K562 (cell line): ENCODE measurements at places on chromosomes 12 and 14. TPM values are rescaled to one million over a fixed set of nuclear protein-coding genes. Genes with fewer than 3 reads are reported as not detected.

- H3K4me3 ChIP-seq, result no peak overlapping the region
- no peaks in the 10 kb centered on the region for H3K4me1 ChIP-seq
- no peak for DNase-seq
- no peaks in the 10 kb centered on the region for H3K27me3 ChIP-seq
Observed at GRCh38 chr12:45017916-45018315, 33.0 kb downstream of the DBX2 start.

DNA sequence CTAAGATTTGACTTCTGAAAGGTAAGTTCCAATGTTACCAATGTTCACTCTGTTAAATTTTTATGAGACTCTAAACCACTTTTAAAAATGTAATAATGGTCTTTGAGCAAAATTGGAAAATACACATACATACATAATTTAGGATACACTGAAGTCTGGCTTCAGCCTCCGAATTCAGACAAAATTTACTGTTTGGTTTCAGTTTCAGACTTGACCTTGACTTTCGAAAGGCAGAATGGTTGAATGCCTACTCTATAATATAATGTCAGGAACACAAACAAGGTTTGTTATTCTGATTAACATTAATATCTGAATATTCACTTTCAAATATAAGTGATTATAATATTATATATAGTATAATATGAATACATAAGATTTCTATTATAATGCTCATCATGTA lies 74.1 kb upstream of the KRAS start:
- no peak overlapping the region for H3K4me3 ChIP-seq
- H3K36me3 ChIP-seq, result no peaks in the 10 kb centered on the region
- peaks cover 7% of the 10 kb centered on the region; the same call in 1 of the 3 replicates for H3K27me3 ChIP-seq
- no peaks in the 10 kb centered on the region; the same call in 2 of the 3 replicates for H3K4me1 ChIP-seq
- DNase-seq, result no peak
- no peak overlapping the region for H3K27ac ChIP-seq

DNA sequence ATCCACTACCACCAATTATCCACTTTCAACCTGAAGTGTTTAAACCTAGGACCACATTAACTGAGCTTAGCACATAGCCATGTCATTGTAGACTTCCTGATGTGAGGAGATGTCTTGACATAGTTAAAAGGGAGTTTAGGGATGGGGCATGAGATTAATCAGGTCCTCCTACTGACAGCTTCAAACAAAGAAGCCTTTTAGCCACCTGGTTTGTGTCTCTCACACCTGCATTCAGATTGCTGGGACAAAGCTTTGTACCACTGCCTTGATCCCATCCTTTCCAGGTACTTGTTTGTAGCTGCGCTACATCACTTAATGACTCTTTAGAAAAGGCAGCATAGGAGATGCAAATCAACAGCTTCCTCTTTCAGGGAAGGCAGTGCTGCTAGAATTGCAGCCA lies 340.7 kb upstream of the DDHD1 start:
- H3K36me3 ChIP-seq, result no peaks in the 10 kb centered on the region
- H3K4me1 ChIP-seq, result no peaks in the 10 kb centered on the region
- H3K4me3 ChIP-seq, result no peak overlapping the region

RPGRIP1 gene
- 0.31 and 0.47 TPM in 2 replicates for total RNA-seq

DNA sequence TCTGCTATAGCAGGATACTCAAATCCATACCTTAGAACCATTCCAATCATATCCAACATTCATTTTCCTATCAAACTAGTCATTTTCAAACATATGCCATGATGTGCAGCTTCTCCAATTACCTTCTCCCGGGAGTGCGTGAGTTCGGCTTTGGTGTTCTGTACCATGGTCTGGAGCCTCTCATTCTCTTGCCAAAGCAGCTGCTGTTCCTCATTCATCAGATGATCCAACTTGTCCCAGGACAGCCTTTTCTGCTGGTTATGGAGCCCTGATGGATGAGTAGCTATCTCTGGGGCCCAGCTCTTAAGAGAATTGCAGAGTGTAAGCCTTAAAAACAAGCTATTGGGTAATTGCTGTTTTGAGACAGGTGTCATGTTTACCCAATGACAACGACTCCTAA lies 71.1 kb upstream of the SAV1 start:
- H3K27me3 ChIP-seq, result no peaks in the 10 kb centered on the region
- peaks cover 3% of the 10 kb centered on the region; the same call in 1 of the 3 replicates for H3K36me3 ChIP-seq
- DNase-seq, result no peak
- H3K27ac ChIP-seq, result no peak overlapping the region
- H3K4me3 ChIP-seq, result no peak overlapping the region
- no peaks in the 10 kb centered on the region for H3K4me1 ChIP-seq

DNA sequence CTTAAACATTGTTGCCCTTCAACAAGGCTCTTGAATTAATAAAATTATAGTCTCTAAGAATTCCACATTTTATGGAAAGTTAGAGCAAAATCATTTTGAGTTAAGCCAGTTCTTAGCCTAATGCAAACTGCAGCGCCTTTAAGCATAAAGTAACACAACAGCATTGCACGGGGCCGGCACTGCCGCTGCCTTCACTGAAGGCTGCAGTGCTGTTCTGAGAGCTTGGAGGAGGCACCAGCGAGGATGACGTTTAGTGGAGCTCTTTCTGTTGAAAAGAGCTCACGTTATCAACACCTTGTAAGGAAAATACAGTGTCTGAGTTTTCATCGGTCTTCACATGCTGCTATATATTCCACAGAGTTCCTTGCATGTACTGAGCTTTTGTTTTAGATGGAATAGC lies 38.3 kb upstream of the DYNC1H1 start:
- peak; percentile 64 for DNase-seq
- no peaks in the 10 kb centered on the region for H3K27me3 ChIP-seq
- H3K27ac ChIP-seq, result peak overlapping the region; percentile 29; the same call in 1 of the 3 replicates
- peaks cover 23% of the 10 kb centered on the region; the same call in 2 of the 3 replicates for H3K4me1 ChIP-seq

DNA sequence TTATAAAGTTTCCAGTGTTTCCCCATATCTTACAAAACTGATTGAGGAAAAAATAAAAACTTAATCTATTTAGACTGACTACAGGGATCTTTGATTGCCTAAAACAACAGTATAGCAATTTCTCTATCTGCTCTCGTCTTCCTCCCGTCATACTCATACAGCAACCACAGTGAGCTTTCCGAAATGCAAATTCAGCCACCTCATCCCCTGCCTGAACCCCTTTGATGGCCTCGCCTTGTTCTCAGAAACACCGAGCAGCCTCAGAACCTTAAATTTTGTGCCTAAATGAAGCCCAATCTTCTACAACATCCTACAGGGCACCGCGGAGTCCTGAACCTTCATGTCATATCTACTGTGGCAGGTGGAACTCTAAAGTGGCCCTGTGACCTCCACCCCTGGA lies 223.7 kb upstream of the TMEM132C start:
- H3K4me1 ChIP-seq, result no peaks in the 10 kb centered on the region
- no peaks in the 10 kb centered on the region for H3K27me3 ChIP-seq
- H3K27ac ChIP-seq, result no peak overlapping the region
- no peak for DNase-seq

- no peak for DNase-seq
- no peak overlapping the region for H3K4me3 ChIP-seq
- no peaks in the 10 kb centered on the region for H3K36me3 ChIP-seq
Observed at GRCh38 chr14:90387206-90387760, 9.5 kb upstream of the CALM1 start.

- H3K4me1 ChIP-seq, result no peaks in the 10 kb centered on the region; the same call in 1 of the 2 replicates
- H3K36me3 ChIP-seq, result no peaks in the 10 kb centered on the region; the same call in 2 of the 3 replicates
- no peaks in the 10 kb centered on the region for H3K27me3 ChIP-seq
- H3K27ac ChIP-seq, result no peak overlapping the region
- DNase-seq, result no peak
Observed at GRCh38 chr12:1289371-1290155, 298.5 kb downstream of the ERC1 start.

EDDM3A gene
- total RNA-seq, result not detected in 2 replicates

DNA sequence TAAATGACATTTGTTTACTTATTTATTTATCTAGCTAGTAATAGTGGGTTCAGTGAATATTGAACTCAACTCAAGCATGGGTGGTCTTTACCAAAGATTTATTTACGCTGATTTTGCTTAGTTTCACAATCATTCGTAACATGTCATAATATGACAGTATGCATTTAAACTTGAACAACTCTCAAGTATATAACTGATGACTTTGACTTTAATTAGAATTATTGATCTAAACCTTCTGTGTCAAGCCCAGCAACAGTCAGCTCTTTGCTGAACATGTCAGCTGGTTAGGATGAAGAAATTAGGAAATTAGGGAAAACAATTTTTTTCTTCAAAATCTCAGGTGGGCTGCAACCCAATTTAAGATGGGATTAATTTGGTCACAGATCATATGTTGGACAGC lies 210.5 kb upstream of the G2E3 start:
- no peaks in the 10 kb centered on the region for H3K27me3 ChIP-seq
- H3K36me3 ChIP-seq, result no peaks in the 10 kb centered on the region
- no peak overlapping the region for H3K4me3 ChIP-seq
- H3K27ac ChIP-seq, result no peak overlapping the region
- H3K4me1 ChIP-seq, result no peaks in the 10 kb centered on the region
- no peak for DNase-seq

- no peaks in the 10 kb centered on the region for H3K27me3 ChIP-seq
- no peaks in the 10 kb centered on the region for H3K4me1 ChIP-seq
- no peaks in the 10 kb centered on the region for H3K36me3 ChIP-seq
- H3K27ac ChIP-seq, result no peak overlapping the region
- no peak overlapping the region for H3K4me3 ChIP-seq
- DNase-seq, result no peak
Observed at GRCh38 chr12:60201891-60202290, 606.1 kb downstream of the SLC16A7 start.

GRCh38 chr14:39181026-39181692 lies 6.1 kb downstream of the PNN start:
- H3K27ac ChIP-seq, result no peak overlapping the region
- H3K4me1 ChIP-seq, result no peaks in the 10 kb centered on the region
- peaks cover 85% of the 10 kb centered on the region for H3K36me3 ChIP-seq
- no peak overlapping the region for H3K4me3 ChIP-seq
- DNase-seq, result no peak
- H3K27me3 ChIP-seq, result no peaks in the 10 kb centered on the region

- H3K4me3 ChIP-seq, result no peak overlapping the region
- peaks cover 24% of the 10 kb centered on the region for H3K4me1 ChIP-seq
- H3K27ac ChIP-seq, result no peak overlapping the region
- DNase-seq, result no peak
Observed at GRCh38 chr12:11832093-11832492, 182.6 kb downstream of the ETV6 start.

CRY1 gene
- total RNA-seq, result 32.6 and 34.0 TPM in 2 replicates

DNA sequence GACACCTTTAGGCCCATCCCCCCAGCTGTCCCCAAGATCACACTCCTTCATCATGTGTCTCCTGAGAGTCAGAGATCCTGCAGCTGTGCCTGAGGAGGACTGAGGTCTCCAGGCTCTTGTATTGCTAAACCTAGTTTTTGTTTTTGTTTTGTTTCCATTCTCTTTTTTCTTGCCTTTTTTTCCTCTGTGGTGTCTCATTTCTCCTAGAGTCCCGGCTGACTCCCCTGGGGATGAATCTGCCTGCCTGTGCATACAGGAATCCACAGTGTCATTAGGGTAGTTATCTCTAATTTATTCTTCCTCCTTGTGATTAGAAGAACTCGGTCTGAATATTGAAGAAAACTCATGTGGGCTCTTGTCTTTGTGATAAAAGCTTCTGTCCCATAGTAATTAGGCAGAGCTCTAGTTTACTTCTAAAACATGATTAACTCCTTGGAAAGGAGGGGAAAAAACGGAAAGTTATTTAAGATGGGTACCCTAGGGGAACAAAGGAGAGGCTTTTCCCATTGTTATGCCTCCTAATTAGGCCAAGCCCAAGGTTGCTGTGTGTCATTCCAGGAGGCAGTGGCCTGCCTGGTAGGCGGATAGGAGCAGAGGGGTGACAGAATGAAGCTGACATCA lies 343.2 kb downstream of the ZFP36L1 start:
- DNase-seq, result no peak
- H3K4me1 ChIP-seq, result no peaks in the 10 kb centered on the region
- H3K27me3 ChIP-seq, result no peaks in the 10 kb centered on the region
- no peaks in the 10 kb centered on the region for H3K36me3 ChIP-seq
- no peak overlapping the region for H3K27ac ChIP-seq

CLEC9A gene
- not detected in 2 replicates for total RNA-seq

CCDC38 gene
- not detected in 2 replicates for total RNA-seq

GRCh38 chr12:81502912-81503695 lies 256.0 kb downstream of the PPFIA2 start:
- H3K4me1 ChIP-seq, result no peaks in the 10 kb centered on the region
- no peak for DNase-seq
- no peak overlapping the region for H3K4me3 ChIP-seq
- H3K27ac ChIP-seq, result no peak overlapping the region
- no peaks in the 10 kb centered on the region for H3K27me3 ChIP-seq

TMEM132C gene
- not detected in 2 replicates for total RNA-seq

SYNDIG1L gene
- not detected in 2 replicates for total RNA-seq

SRGAP1 gene
- total RNA-seq, result 0.09 and 0.27 TPM in 2 replicates

GRCh38 chr12:54246011-54246641 lies 33.8 kb downstream of the CBX5 start:
- no peak overlapping the region for H3K27ac ChIP-seq
- peaks cover 66% of the 10 kb centered on the region for H3K36me3 ChIP-seq
- H3K4me1 ChIP-seq, result peaks cover 3% of the 10 kb centered on the region; the same call in 1 of the 3 replicates
- no peak for DNase-seq

ACACB gene
- 2.5 and 2.8 TPM in 2 replicates for total RNA-seq

- H3K36me3 ChIP-seq, result no peaks in the 10 kb centered on the region
- DNase-seq, result no peak
- no peaks in the 10 kb centered on the region for H3K27me3 ChIP-seq
- no peak overlapping the region for H3K27ac ChIP-seq
- H3K4me3 ChIP-seq, result no peak overlapping the region
Observed at GRCh38 chr12:81668475-81668874, 90.7 kb downstream of the PPFIA2 start.

HOXC13 gene
- 0.11 and 0.29 TPM in 2 replicates for total RNA-seq

LRRC10 gene
- total RNA-seq, result not detected in 2 replicates

GRCh38 chr14:62234849-62235248 lies 472.6 kb downstream of the SNAPC1 start:
- H3K27ac ChIP-seq, result no peak overlapping the region
- H3K4me1 ChIP-seq, result no peaks in the 10 kb centered on the region
- no peak for DNase-seq
- H3K36me3 ChIP-seq, result no peaks in the 10 kb centered on the region
- no peak overlapping the region for H3K4me3 ChIP-seq

DNA sequence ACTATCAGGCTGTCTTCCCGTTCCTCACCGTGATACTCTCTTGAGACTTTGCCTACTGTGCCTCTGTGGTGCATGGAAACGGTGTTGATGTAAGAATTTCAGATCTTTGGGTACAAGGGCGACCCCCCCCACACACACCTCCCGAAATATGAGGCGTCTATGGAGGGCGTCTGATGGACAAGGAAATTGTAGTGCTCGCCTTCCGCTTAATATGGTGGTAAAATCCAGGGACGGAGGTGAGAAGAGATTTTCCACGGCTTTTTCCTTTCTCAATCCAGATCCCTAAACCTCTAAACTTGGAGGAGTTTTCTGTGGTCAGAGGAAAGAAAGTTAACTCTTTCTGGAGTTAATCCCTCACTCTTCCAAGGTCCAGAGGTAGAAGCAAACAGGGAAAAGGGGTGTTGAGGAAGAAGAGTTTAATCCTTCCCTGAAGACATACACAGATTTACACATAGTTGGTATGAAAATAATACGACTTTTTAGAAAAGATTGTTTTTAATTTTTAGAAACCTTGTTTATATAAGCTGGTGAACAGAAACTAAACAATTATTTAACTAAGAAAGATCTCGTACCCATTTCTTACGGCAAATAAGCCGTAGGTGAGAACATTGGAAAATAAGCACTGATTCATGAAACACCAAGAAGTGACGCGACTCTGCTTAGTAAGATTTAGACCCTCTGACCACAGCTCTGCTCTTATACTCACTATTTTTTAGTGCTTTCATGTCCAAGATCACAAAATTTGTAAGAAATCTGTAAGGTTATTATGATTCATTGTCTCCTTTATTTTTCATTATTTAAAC lies 23.1 kb upstream of the RNASE12 start:
- H3K4me1 ChIP-seq, result peaks cover 5% of the 10 kb centered on the region; the same call in 1 of the 2 replicates
- DNase-seq, result no peak
- no peak overlapping the region; the same call in 2 of the 3 replicates for H3K27ac ChIP-seq
- H3K36me3 ChIP-seq, result no peaks in the 10 kb centered on the region
- H3K27me3 ChIP-seq, result no peaks in the 10 kb centered on the region

- no peak overlapping the region for H3K27ac ChIP-seq
- peaks cover 12% of the 10 kb centered on the region; the same call in 1 of the 2 replicates for H3K4me1 ChIP-seq
- no peak overlapping the region for H3K4me3 ChIP-seq
Observed at GRCh38 chr12:131167334-131167733, 213.6 kb downstream of the ADGRD1 start.
